ENCODE measurements at places on chromosomes 4 and X. TPM values are rescaled to one million over a fixed set of nuclear protein-coding genes. Genes with fewer than 3 reads are reported as not detected.

The CC2D2A gene
- 45.4 TPM for total RNA-seq

The ANXA3 gene
- total RNA-seq: 27.5 TPM

The FTSJ1 gene
- 25.2 TPM for total RNA-seq

The CLGN gene
- total RNA-seq: 0.40 TPM

The MECP2 gene
- total RNA-seq: 39.8 TPM

The UGT2B10 gene
- total RNA-seq: not detected

The FHIP1A gene
- total RNA-seq: 32.4 TPM

The EGF gene
- 14.1 TPM for total RNA-seq

The RASL11B gene
- not detected for total RNA-seq

The HTR2C gene
- total RNA-seq: not detected

The ZCCHC18 gene
- total RNA-seq: 8.3 TPM

The C4orf36 gene
- total RNA-seq: not detected
